ENCODE measurements at places on chromosomes 4 and X.

GRCh38 chrX:131277543-131278136 is 11.5 kb downstream of the IGSF1 start:
- DNase-seq, result no peak

DNA sequence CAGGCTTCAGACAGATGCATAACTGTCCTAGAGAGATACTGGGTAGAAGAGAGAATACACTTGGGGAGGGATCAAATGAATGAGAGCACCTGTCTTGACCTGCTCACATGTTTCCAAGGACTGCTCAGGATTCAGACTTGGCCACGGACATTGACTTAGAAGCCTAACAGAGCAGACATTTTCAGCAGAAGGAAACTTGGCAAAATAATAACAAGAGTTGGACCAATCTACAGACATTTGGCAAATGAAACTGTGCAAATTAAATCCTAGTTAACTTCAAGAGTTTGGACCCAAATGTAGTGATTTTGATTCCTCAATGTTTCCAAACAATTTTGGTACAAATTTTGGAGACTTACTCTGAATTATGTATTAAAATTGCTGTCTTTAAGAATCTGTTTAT is 223.9 kb downstream of the CAMK2D start:
- no peak for DNase-seq

- no peak for DNase-seq
These were observed 135.9 kb upstream of the NKX1-1 start for GRCh38 chr4:1542226-1542490.

DNA sequence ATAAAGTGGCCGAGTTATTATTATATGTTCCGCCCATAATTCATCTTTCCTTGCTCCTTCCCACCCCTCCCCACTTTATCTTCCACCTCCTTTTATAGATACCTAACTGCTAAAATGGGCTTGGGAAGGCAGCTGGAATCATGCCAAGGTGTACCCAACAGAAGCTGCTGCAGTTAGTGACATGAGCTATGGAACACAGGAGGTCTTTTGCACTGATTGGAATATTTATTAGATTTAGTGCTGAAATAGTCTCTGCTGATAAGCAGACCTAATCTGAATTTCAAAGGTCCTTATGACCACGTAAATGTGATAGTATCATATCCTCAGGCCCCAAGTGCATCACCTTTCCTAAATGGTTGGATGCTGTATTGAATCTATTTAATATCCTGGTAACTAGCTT is 64.9 kb downstream of the HMGB2 start:
- DNase-seq, result no peak

DNA sequence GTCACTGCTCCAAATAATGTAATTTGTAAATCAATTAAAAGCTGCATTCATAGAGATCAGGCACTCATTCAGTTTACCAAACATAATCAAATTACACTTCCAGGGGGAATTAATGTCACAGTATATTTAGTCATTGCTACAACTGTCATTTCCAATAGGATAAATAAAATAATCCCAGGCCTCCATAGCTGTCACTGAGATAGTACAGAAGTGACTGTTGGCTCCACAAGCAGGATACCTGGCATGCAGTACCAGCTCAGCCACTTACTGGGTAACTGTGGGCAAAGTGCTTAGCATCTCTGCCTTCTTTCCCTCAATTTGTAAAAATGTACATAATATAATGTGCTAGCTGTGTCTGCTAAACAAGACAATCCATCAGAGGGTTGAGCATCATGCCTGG is 128.1 kb downstream of the CAMK2D start:
- DNase-seq, result no peak

DNA sequence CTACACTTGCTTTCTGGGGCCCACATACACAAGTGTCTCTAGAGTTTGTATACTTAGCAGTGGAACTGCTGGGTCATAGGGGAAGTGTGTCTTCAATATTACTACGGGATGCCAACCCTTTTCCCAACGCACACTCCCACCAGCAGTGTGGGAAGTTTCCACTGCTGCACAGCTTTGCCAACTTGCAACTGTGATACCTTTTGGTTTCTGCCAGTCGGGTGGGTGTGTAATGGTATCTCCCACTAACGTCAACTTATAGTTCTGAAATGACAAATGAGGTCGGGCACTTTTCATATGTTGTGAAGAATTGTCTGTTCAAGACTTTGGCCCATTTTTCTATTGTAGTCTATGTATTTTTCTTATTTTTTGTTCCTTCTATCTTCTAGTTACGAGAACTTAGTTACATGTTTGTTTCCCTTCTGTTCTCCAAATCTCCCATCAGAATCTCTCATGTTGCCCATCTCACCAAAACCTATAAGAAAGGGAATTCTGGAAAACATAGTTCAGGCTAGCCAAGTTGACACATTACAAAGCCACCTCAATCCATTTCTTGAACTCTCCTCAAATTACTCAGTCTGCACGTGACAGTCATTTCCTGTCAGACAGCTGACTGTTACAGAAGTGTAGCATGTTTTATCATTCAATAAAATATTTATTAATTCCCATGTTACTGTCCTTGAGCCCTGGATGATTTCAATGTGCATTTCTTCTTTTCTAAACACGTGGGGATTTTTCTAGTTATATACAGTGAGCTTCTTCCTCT is 30.7 kb downstream of the PNMA6E start:
- DNase-seq, result no peak

- DNase-seq, result no peak
These were observed 31.1 kb downstream of the NSD2 start for GRCh38 chr4:1902243-1902642.

GRCh38 chrX:1265086-1265485 is 3.5 kb upstream of the CSF2RA start:
- DNase-seq, result no peak
